RWPE1 (cell line): ENCODE measurements at places on chromosomes 6 and 20.
A peak's percentile ranks its signal among the peaks of the same experiment; 100 is the strongest.

- peak; percentile 68 for DNase-seq
These were observed 582 bp downstream of the SNRPB start for GRCh38 chr20:2469991-2470422.

DNA sequence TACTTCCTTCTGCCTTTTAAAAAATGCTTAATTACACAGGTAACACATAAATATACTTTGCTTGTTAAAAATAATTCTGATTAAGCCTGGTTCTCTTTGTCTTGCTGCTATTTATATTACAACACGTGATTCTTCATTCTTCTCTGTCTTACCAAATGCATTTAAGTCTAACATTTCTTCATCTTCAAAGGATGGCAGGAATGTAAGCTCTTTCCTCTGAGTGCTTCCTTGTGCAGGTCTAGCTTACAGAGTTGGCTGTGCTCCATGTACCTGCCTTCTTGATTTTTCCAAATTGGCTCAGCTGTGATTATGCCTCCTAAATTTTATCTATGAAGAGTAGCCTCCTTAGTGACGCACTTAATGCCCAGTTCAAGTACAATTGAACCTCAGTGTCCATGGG is 44.4 kb downstream of the RNF144B start:
- no peak for DNase-seq

- DNase-seq, result no peak
These were observed 39.3 kb upstream of the MBOAT1 start for GRCh38 chr6:20251525-20251924.

GRCh38 chr20:57683881-57684807 is 25.7 kb downstream of the PMEPA1 start:
- DNase-seq, result no peak

DNA sequence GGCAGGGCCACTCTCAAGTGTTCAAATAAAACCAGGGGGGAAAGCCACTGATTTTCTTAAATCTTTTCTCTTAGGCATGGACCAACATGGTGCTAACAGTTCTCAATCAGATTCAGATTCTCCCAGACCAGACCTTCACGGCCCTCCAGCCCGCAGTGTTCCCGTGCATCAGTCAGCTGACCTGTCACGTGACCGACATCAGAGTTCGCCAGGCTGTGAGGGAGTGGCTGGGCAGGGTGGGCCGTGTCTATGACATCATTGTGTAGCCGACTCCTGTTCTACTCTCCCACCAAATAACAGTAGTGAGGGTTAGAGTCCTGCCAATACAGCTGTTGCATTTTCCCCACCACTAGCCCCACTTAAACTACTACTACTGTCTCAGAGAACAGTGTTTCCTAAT is 41.5 kb upstream of the SMIM28 start:
- no peak for DNase-seq

DNA sequence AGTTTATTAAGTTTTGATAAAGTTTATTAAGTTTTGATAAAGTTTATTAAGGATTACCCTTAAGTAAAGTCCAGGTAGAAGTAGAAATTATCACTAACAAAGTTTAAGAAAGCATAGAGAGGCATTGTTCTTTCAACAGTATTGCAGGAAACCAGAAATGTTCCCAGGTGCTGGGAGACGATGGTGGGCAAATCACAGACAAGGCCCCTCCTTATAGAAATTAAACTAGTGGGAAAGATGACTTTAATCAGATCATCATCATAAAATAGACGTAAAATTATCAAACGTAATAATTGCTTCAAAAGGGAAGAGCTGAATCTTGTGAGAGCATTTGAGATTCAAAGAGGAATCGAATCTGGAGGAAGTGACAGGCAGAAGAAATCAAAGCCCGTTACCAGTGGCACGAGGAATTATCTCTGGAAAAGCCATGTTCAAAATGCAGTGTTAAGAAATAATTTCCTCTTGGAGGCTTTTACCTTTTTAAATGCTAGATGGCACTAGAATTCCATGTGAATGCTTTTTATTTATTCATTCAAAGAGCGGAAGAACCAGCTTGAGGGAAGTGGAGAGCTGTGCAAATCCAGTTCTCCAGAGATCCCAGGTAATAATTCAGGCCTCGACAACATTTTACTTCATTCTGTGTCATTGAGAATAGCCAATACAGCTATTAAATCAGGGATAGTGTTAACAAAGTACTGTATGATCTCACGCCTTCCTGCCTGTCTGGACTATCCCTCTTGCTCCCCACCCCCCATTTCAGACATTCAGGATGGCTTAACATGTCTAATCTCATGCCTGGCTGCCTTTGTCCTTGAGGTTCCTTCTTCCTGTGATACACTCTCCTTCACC is 1.0 kb upstream of the APMAP start:
- DNase-seq, result peak; percentile 48

DNA sequence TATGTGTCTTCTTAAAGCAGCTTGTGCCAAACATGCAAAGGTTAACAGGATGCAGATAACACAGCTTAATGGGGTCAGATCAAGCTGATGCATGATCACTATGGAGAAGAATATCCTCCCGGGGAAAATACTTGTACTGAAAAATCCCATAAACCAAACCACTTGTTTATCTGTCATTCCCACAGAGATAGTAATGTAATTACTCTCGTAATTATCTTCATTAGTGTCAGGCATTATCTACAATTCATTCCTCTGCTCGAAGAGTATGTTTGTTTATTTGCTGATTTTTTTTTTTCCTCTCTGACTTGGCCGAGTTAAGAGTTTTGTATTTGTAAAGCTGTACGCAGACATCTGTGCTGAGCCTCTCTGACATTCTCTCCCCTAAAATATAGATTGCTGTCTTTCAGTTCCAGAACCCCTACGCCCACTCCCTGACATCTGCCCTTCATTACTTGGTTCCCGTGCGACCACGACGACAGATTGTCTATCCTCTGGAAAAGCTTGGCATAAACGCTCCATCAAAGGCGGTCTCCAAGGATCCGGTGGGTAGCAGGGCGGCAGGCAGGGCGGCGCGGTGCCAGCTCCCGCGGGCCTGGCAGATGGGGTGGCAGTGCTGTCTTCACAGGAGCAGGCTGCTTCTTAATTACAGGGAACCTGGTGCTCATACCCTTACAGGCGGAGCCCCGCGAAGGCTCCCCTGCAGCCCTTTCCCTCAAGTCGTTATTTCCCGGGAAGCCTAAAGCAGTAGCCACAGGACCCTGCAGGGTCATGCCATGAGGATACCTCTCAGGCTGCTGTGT is 147.2 kb downstream of the CFAP61 start:
- no peak for DNase-seq

- DNase-seq, result no peak
These were observed 522.9 kb downstream of the CDH26 start for GRCh38 chr20:60480950-60481742.

GRCh38 chr6:155036907-155037306 is 41.8 kb downstream of the TIAM2 start:
- DNase-seq, result no peak

GRCh38 chr20:33506576-33506975 is 16.7 kb downstream of the CBFA2T2 start:
- no peak for DNase-seq

DNA sequence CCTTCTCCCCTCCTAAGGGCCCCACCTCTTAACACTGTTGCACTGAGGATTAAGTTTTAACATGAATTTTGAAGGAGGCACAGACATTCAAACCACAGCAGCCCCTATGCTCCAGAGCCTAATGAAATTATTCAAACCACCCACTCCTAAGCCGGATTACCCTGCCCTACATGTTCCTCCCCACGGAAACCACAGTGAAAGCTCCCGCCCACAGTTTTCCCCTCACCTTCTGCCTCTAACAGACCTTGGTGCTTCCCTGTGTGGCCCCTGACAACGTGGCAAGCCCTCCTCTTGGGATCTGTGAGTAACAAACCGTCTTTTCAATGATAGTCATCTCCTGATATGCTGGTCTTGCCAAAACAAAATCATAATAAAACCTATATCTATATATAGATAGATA is 74.8 kb downstream of the RIN2 start:
- no peak for DNase-seq

GRCh38 chr20:20003031-20003954 is 13.9 kb upstream of the NAA20 start:
- no peak for DNase-seq

DNA sequence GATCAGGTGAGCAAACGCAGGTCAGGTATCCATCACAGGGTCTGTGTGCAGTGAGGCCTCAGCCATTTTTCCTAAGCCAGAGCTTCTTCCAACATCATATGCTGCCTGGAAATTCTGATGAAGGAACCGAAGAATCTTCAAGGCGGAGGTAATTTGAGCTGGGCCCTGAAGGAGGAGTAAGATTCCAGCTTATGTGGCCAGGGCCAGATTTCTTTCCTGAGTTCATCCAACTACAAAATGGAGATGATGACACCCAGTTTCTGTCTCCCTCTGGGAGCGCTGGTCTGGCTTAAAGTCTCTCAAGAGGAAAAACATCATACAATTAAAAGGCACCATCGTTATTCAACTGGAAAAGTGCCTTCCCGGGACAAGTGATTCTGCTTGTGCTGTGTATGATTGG is 6.9 kb upstream of the MANBAL start:
- DNase-seq, result peak; percentile 73

- DNase-seq, result no peak
These were observed 280.4 kb downstream of the PACRG start for GRCh38 chr6:163008186-163008585.

DNA sequence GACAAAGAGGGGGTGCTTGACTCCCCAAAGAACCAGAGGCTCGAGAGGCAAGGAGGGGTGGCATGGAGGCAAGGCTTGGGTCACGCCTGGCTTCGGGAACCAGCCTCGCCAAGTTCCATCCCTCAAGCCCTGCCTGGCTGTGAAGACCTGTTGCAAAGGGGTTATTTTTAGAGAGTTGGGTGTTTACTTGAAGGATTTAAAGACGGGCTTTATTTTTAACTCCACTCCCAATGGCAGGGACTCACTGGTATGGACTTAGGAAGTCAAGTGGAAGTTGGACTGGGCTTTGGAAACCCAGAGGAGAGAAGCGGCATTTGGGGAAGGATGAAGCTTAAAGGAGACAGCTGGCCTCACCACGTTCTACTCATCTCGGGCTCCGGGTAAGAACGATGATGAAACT is 43.1 kb downstream of the JPH2 start:
- no peak for DNase-seq

DNA sequence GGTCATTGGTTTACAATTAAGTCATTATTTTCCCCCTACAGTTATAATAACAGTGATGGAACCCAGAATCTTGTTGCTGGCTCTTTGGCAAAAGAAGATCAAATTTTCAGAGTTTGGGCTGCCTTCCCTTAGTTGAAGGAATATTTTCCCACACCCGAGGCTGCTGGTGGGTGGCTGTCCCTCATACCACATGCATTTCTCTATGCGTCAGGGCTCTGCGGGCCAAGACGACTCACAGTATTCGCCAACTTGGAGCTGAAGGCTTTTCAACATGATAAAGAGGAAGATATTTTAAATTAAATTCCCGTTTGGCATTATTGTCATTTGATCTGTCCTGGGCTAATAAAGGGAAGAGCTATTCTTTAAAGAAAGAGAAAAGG is 102.2 kb upstream of the SASH1 start:
- no peak for DNase-seq

DNA sequence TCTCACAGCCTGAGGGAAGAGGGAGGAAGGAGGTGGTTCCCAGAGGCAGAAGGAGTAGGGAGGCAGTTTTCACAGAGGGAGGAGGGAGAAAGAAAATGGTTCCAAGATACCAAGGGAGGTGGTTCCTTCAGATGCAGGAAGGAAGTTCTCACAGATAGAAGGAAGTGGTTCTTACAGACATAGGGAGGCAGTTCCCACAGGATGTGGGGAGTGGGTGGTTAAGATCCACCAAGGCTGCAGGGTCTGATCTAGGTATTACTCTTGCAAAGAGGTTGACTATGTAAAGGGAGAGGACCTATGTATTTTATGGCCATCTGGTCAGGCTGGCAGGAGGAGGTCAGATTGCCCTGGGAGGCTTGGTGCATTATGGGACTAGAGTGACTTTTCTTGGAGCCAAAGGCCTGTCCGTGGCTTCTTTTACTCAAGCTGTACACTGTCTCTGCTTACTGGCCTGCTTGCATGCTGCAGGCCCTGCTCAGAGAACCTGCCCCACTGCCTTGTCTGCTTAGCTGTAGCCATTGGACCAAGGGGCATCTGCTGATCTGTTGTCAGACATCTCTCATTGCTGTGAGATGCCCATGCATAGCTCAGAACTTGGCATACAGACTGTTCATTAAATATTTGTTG is 283.7 kb downstream of the DHX35 start:
- DNase-seq, result no peak

GRCh38 chr20:63014710-63015109 is 7.9 kb upstream of the BHLHE23 start:
- DNase-seq, result no peak

DNA sequence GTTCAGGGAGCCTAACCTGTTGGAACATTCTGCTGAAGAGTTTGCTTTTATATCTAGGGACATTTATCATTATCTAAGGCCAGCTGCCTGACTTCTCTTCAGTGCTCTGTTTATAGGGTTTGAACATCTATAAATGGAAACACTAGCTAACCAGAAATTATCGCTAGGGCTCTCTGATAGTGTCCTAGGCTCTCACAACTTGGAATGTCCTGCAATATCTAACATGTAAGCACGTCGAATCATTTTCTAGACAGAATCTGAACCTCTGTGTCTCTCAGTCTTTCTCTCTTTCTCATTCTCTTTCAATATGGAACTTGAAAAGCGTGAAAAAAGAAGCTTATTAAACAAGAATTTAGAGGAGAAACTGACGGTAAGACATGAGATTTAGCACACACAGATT is 92.5 kb upstream of the MLIP start:
- no peak for DNase-seq

- DNase-seq, result no peak
These were observed 76.7 kb downstream of the MYB start for GRCh38 chr6:135257631-135258405.

DNA sequence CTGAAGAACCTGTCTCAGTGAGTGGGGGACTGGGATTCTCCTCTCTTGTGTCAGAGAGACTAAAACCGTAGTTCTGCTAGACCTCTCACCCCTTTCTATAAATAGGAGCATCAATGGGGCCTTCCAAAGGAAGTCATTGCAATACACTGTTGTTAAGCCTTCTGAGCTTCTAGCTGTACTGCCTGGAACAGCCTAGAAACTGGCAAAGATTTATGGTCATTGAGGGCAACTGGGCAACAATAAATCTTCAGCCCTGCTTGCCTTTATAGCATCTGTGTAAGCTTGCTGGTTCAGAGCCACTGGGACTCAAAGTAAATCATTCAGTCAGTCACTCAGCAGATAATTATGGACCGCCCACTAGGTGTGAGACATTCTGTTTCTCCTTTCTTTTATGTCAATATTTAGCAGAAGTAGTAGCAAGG is 53.2 kb downstream of the PPP1R14C start:
- no peak for DNase-seq

DNA sequence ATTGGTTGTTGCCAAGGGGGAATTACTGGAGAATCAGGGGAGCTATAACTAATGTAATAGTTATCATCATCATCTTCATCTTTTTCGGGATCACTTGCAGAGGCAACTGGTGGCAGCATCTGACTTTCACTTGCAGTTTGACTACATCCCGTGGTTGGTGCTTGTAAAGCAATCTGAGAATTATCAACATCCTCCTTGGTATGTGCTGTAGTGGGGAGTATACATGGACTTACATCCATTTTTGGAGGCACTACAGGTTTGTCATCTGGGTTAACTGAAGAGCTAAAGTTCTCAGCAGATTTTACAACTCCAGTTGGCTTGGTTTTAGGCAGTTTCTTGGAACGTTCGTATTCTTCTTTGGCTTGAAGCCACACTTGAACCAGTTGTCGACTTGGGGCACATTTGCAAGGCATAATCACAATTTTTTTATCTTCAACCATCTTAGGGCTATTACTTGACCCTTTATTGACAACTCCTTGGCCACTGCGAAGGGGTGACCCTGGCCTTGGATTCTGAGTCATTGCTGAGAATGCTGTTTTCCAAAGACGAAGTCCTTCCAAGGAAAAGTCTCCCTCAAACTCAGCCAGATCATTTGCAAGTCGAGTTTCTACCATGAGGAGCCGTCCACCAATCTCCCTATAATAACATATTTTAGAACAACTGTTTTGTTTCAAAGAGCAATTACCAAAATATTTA is 115.5 kb downstream of the REV3L start:
- DNase-seq, result no peak
